CD4-positive, alpha-beta T cell (primary cell): ENCODE measurements at places on chromosomes 3 and 15.
A peak's percentile ranks its signal among the peaks of the same experiment; 100 is the strongest.

DNA sequence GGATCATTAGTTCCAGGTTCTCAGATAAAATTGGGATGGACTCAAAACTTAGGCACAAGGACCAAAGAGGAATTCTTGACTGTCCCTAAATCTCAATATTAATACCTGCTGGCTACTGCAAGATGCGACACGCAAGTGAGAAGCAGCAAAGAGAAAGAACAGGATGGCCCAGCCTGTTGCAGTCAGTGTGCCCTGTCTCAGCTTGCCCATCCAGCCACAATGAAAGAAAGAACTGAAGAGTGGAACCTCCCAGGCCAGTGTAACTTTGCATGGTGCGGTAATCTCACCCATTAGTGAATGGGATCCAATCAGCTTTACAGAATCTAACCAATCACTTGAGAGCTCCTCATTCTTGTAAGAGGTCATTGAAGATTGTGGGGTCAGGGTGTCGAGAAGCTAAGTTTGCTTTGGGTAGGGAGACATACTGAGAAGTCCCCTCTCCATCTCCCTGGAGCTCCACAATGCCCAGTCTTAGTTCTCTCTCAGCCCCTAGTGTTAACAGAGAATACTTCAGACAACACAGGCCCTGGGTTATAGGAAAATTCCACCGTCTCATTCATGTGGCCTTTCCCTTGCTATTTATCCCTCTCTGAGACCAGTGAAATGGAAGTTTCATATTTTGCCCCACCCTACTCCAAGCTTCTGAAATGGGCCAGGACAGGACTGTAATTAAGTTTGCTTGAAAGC, 3.2 kb upstream of the SLC9A9 start:
- peaks cover 15% of the 10 kb centered on the region for H3K4me1 ChIP-seq
- H3K27ac ChIP-seq: no peak overlapping the region

DNA sequence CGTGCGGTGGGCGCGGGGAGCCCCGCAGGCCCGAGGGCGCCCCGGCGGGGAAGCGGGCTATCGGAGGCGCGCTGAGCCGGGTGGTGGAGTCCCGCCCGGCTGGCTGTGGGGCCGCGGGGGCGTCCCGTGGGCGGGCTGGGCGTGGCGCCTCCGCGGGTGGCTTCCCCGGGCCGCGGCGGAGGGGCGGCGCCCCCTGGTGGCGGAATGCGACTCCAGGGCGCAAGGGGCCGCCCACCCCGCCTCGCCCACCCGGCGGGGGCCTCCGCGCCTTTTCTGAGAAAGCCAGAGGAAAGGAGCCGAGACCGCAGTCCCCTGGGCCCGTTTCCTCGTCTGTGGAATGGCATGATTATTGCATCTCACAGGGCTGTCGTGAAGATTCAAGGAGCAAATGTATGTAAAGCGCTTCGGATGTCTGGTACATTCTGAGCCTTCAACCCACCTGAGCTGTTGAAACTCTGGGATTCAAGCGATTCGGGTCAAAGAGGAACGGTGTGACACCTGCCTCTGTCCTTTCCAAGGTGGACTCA, 31.9 kb upstream of the RAB6B start:
- H3K36me3 ChIP-seq: no peaks in the 10 kb centered on the region
- peak overlapping the region; percentile 51 for H3K4me3 ChIP-seq
- peaks cover 14% of the 10 kb centered on the region for H3K4me1 ChIP-seq
- DNase-seq: peak; percentile 72

DNA sequence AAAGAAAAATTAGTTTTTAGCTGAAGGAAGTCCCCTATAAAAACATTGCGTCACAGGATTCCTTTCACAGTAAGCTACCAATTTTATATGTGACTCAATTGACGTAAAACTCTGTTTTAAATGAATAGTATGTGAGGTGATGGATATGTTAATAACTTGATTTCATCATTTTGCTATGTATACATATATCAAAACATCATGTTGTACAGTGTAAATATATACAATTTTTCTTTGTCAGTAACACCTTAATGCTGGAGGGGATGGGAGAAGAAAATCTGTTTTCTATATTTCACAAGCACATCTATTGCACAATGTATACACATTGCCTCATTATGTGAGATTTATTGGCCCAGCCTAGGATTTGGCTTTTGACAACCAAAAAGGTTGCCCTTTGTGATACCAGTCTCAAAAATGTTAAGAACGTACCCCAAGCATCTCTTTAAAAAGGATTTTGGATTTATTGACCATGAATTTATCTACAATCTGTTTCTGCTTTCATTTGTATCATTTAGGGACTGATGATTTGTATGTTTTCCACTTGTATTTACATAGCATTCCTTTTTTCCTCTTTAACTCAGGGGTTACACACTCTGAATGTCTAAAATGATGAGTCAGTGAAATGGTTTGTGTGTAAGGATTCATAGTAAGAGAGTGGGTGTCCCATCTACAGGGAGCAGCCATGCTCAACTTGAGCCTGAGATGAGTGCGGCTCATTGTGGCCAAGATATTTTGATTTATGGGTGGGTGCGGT, 62.6 kb downstream of the CRTC3 start:
- no peaks in the 10 kb centered on the region for H3K27me3 ChIP-seq
- H3K27ac ChIP-seq: peak overlapping the region; percentile 46
- peaks cover 12% of the 10 kb centered on the region for H3K36me3 ChIP-seq
- peaks cover 72% of the 10 kb centered on the region for H3K4me1 ChIP-seq
- no peak overlapping the region for H3K4me3 ChIP-seq

DNA sequence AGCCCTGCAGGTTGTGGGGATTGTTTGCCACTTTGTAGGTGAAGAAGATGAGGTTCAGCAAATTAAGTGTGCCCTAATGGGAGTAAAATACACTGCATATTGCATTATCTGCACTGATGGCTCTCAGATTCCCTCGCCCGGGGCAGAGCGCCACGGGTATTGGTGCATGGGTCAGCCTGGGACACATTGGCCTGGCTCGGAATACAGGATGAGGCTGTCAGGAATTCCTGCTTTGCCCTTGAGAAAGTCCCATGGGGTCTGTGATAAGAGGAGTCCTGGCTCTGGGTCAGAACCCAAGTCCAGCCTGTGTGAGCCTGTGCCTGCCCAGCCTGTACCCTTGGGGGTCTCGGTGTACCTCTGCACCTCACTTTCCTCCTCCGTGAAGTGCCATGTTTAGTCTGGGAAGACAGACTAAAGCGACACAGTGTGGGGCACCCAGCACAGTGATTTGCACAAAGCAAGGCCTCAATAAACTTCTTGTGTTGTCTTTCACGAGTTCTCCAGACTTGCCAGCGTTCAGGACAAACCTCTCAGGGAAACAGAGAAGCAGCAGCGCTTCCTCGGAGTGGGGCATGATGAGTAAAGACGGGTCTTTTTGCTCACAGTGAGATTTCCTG, 107.6 kb downstream of the LRRK1 start:
- no peaks in the 10 kb centered on the region for H3K27me3 ChIP-seq
- no peak for DNase-seq
- H3K4me3 ChIP-seq: no peak overlapping the region
- no peaks in the 10 kb centered on the region for H3K36me3 ChIP-seq
- no peaks in the 10 kb centered on the region for H3K4me1 ChIP-seq

DNA sequence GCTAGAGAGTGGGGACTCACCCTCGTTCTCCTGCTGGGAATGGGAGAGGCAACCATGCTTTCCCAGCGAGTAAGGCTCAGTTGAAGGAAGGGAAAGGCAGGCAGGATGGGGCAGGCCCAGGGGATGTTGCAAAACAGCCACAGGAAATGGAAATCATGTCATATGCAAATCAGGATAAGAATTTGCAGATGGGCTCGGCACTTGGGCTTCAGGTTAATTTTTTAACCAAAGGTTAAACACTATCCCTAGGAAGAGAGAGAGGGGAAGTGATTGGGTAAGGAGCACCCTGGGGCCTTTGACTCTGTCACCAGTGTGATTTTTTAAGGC, 14.6 kb upstream of the PLA2G4E start:
- H3K27ac ChIP-seq: no peak overlapping the region
- no peaks in the 10 kb centered on the region for H3K27me3 ChIP-seq
- no peak overlapping the region for H3K4me3 ChIP-seq
- peak; percentile 24 for DNase-seq
- H3K4me1 ChIP-seq: peaks cover 6% of the 10 kb centered on the region

GRCh38 chr3:183239046-183239445, 14.0 kb upstream of the B3GNT5 start:
- no peaks in the 10 kb centered on the region for H3K27me3 ChIP-seq
- DNase-seq: no peak
- H3K4me3 ChIP-seq: no peak overlapping the region
- no peaks in the 10 kb centered on the region for H3K4me1 ChIP-seq
- no peak overlapping the region for H3K27ac ChIP-seq

DNA sequence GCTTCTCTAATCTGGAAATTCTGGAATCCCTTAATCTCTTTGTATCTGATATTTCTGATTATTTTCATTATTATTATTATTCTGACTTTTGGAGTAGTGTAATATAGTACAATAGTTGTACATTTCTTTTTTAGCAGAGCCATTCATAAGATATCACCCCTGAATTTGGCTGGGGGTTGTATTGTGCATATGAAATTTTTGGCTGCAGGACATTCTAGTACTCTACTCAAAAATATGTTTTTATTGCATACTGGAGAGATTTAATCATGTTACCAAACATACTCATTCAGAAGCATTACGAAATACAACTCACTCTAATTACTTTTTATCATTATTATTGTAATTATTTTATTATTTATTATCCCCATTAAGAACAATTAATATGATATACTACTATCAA, 589.7 kb upstream of the KCNMB2 start:
- no peak overlapping the region for H3K27ac ChIP-seq
- H3K4me1 ChIP-seq: peaks cover 20% of the 10 kb centered on the region
- H3K27me3 ChIP-seq: no peaks in the 10 kb centered on the region

DNA sequence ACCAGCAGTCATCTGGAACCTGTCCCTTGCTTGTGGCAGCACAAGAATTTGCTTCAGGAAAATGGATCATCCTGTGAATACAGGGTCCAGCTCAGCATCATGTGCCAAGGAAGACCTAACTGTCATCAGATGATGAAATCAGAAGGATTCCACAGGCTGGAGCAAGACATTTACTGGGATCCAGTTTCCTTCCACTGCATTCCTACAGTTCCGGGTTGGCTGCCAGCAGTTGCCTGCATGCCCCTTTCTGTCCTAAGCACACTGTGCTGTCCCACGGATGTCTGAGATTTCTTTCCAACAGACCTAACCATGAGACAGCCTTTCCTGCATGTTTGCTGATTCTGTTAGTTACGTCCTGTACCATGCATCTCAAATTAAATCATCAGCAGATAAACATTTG, 140.7 kb downstream of the IMPG2 start:
- no peaks in the 10 kb centered on the region for H3K36me3 ChIP-seq
- no peaks in the 10 kb centered on the region for H3K27me3 ChIP-seq
- DNase-seq: no peak
- no peak overlapping the region for H3K27ac ChIP-seq

GRCh38 chr3:177633671-177634207, 436.5 kb upstream of the TBL1XR1 start:
- no peak for DNase-seq
- H3K4me3 ChIP-seq: no peak overlapping the region
- H3K27ac ChIP-seq: no peak overlapping the region
- H3K4me1 ChIP-seq: no peaks in the 10 kb centered on the region

DNA sequence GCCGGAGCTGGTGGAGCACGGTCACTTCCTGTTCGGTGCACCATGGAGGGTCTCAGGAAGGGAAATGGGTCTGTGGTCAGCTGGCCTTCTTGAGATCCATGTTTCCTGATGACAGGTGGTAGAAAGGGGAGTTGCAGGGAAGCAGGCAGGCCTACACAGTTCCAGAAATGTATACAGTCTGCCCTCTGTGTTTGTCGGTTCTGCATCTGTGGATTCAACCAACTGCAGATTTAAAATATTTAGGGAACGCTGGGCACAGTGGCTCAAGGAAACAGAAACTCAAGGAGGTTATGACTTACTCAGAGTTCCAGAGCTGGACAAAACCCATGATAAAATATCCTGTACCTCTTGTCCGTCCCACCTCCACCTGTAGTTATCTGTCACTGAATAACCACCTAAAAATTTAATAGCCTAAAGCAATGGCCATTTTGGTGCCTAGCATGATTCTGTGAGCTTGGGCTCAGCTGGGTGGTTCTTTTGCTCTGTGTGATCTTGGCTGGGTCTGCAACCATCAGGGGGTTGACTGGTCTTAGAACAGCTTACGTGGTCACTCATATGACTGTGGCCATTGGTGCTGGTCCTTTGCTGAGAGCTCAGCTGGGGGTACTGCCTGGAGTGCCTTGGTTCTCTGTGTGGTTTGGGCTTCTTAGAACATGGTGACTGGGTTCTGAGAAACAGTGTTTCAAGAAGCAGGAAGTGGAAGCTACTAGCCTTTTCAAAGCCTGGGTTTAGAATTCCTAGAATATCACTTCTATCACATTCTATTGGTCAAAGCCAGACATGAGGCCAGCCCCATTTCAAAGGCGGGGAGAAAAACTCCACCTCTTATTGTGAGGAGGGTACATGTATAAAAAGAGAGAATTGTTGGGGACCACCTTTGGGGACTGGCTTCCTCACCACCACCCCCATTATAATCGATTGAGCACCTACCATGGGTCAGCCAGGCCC, 239.7 kb upstream of the BHLHE40 start:
- H3K36me3 ChIP-seq: peaks cover 4% of the 10 kb centered on the region
- H3K4me1 ChIP-seq: peaks cover 56% of the 10 kb centered on the region
- H3K27me3 ChIP-seq: no peaks in the 10 kb centered on the region
- H3K27ac ChIP-seq: no peak overlapping the region

DNA sequence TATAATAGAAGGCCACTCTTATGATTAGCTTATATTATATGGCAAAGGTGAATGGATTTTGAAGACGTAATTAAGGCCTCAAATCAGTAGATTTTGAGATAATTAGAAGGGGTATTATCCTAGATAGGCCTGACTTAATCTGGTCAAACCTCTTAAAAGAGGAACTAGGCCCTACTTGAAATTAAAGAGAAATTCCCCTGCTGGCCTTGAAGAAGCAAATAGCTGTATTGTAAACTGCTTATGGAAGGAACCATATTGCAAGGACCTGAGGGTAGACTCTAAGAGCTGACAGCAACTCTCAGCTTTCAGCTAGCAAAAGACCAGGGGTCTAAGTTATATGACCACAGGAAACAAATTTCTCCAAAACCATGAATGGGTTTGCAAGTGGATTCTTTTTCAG, 219.0 kb upstream of the ONECUT1 start:
- DNase-seq: no peak
- no peaks in the 10 kb centered on the region for H3K36me3 ChIP-seq
- H3K27me3 ChIP-seq: no peaks in the 10 kb centered on the region

DNA sequence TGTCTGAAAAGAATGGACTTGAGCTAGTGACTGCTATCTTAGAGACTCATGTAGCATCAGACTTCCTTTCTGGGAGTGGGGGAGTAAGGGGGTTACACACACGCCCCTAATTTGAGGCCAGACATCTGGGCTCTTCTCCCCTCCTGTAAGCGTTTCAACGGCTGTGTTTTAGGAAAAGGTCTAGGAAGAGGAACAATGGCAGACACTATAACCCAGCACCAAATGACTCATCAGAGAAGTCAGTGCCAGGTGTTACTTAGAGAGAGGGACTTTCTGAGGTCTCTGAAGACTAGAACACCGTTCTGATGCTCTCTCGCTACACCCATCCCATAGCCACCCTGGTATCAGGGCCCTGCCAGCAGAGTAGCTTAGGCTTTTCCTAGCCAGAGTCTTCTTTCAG, 65.5 kb downstream of the SSUH2 start:
- no peaks in the 10 kb centered on the region for H3K36me3 ChIP-seq
- H3K4me3 ChIP-seq: no peak overlapping the region
- no peaks in the 10 kb centered on the region for H3K27me3 ChIP-seq
- no peak for DNase-seq

- no peaks in the 10 kb centered on the region for H3K36me3 ChIP-seq
- no peaks in the 10 kb centered on the region for H3K4me1 ChIP-seq
- H3K27ac ChIP-seq: no peak overlapping the region
- DNase-seq: no peak
Observed at GRCh38 chr15:26624128-26624527, 148.7 kb downstream of the GABRB3 start.

GRCh38 chr3:128910006-128910405, 30.6 kb downstream of the ACAD9 start:
- H3K4me1 ChIP-seq: no peaks in the 10 kb centered on the region
- H3K36me3 ChIP-seq: peaks cover 88% of the 10 kb centered on the region
- no peak overlapping the region for H3K27ac ChIP-seq
- no peak for DNase-seq
- no peak overlapping the region for H3K4me3 ChIP-seq
- H3K27me3 ChIP-seq: no peaks in the 10 kb centered on the region
